Retina (tissue), 1 donor: ENCODE measurements at places on chromosomes 16 and 17.

DNA sequence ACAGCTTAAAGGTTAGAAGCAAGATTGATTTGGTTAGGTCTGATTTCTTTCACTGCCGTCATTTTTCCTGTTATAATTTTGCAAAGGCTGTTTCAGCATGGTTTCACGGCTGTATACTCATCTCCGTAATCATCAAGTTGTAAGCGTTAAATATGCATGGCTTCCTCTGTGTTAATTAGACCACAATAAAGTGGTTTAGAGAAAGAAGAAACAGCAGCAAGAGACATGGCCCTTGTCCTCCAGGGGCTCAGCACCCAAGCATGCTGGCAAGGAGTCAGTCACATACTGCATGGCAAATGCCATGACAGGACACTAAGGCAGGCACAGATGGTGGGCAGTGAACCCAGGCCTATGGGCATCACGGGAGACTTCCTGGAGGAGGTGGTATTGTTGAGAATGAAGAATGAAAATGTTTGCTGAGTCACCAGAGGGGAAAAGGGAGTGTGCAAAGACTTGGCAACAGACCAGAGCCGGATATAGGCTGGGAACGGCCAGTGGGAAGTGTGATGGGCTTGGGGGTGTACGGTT is 61.4 kb upstream of the PLCG2 start:
- no peak for DNase-seq

- no peak for DNase-seq
Measured at GRCh38 chr16:87499189-87499486, 6.3 kb upstream of the ZCCHC14 start.

DNA sequence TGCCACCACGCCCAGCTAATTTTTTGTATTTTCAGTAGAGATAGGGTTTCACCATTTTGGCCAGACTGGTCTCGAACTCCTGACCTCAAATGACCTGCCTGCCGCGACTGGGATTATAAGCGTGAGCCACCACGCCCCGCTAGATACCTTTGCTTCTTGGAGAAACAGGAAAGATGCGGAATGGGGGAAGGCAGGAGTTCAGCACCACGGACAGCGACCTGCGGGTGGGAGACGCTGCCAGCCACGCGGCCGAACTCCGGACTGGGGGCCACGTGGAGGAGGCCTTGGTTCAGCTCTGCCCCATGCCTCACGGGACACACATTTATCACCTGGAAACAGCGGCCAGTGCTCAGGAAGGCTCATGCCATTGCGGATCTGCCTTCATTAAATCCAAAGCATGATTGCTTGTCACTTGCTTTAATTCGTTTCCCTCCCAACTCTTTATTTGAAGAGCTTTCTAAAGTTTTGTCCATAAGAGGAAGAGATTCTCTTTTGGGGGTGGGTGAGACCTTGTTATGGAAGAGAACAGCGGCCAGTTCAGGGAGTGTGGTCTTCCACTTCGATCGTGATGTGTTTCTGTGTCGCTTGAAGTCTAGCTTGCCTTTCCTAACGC is 219.9 kb downstream of the ENGASE start:
- DNase-seq: peak; percentile 84

- DNase-seq: no peak
Measured at GRCh38 chr17:27544350-27545131, 86.4 kb upstream of the LGALS9 start.

- no peak for DNase-seq
Measured at GRCh38 chr17:80363518-80364090, 51.4 kb upstream of the ENDOV start.

GRCh38 chr17:44334315-44334714 is 9.7 kb upstream of the SLC25A39 start:
- DNase-seq: no peak

DNA sequence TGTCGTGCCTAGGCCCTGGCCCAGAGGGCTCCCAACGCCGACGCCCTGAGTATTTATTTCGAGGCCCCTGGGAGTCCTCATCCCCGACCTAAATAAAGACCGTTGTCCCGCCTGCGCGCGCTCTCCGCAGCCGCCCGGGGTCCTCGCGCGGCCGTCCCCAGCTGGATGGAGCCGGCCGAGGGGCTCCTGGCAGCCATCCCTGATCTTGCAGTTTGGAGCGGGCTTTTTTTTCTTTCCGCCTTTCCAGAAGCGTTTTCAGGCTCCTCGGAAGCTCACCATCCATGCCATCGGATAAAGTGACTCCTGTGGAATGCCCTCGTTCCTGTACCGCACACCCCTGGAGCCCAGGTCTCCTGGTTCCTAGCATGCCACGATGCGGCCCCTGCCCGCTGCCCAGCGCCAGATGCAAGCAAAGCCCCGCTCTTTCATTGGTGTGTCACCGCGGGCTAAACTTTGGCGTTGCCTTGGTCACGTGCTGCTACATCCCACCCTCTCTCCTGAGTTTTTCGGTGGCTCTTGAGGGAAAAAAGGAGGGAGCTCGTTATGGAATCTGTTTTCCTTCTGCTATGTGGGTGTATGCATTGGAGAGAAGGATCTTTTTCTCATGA is 716 bp downstream of the TMEM94 start:
- peak; percentile 89 for DNase-seq

GRCh38 chr17:37118366-37119137 is 169.8 kb downstream of the AATF start:
- DNase-seq: no peak

GRCh38 chr16:86044241-86044671 is 145.3 kb downstream of the IRF8 start:
- peak; percentile 51 for DNase-seq

- no peak for DNase-seq
Measured at GRCh38 chr17:79797492-79798298, 818 bp upstream of the CBX8 start.

- DNase-seq: no peak
Measured at GRCh38 chr17:67239597-67239996, 5.4 kb downstream of the HELZ start.

GRCh38 chr16:86975445-86975844 is 341.7 kb downstream of the C16orf95 start:
- peak; percentile 50 for DNase-seq

DNA sequence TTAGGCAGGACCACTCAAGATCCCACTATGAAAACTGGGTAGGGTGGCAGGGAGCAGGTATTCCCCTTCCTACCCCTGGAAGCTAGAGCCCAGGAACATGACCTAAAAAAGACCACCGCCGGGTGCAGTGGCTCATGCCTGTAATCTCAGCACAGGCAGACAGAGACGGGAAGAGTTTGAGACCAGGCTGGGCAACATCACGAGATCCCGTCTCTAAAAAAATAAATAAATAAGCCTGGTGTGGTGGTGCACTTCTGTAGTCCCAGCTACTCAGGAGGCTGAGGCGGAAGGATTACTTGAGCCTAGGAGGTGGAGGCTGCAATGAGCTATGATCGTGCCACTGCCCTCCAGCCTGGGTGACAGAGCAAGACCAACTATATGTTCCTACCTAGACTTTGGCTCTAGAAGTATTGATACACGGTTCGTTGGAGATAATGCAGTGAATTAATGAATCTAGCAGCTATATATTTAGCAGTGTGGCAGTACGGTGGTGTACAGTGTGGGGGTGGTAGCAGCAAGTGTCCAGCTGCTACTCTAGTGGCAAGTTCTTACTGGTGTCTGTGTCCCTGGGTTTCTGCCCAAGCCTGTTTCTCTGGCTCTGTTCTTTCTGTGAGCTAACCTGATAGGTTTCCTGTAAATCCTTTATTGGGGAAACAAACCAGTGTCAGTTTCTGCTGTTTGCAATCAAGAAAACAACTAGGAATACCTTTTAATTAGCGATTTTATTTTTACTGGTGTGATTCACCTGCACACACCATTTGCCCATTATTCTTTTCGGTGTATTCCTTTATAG is 3.3 kb upstream of the USP31 start:
- DNase-seq: no peak

DNA sequence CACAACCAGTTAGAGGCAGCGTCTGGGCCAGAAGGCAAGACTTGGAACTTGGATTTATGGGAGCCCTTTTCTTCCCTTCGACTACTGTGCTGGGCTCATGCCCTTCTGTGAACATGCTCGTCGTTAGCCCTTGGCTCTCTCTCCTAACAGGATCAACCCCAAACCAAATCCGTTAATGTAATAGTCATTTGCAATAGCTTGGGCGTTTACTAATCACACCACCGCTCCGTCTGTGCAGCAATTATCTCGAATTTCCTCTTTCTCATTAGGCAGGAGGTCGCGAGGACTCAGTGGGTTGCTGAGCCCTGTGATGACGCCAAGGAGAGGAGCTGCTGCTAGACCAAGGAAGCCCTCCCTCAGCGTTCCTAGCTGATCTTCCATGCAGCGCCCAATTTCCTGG is 114.7 kb downstream of the ENGASE start:
- no peak for DNase-seq

DNA sequence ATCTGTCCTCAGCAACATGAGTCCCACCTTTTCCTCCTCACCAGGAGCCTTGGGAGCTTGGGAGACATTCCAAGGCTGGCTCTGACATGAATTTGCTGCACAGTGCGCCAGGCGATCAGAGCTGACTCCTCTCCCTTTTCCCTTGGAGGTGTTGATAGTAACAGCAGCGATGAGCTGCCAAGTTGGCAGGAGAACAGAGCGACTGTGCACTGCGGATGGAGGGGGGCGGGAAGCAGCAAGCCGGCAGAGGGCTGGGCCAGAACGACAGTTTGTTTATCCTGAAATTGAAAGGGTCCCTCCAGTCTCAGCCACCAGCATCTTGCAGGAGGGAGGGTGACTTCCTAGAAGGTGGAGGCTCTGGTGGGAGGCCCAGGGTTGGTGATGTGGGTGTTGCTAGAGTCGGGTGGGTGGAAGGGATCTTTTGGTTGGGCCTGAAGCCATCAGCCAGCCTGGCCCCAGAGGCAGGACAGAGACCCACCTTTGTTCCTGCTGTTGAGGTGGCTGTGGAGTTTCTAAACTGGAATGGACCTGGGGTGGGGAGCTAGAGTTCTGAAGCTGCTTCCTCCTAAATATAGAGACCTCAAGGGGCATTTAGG is 22.5 kb upstream of the DYNLL2 start:
- no peak for DNase-seq

- peak; percentile 53 for DNase-seq
Measured at GRCh38 chr17:42843358-42843934, 934 bp upstream of the AOC2 start.

- no peak for DNase-seq
Measured at GRCh38 chr17:76106703-76107102, 3.1 kb upstream of the EXOC7 start.

DNA sequence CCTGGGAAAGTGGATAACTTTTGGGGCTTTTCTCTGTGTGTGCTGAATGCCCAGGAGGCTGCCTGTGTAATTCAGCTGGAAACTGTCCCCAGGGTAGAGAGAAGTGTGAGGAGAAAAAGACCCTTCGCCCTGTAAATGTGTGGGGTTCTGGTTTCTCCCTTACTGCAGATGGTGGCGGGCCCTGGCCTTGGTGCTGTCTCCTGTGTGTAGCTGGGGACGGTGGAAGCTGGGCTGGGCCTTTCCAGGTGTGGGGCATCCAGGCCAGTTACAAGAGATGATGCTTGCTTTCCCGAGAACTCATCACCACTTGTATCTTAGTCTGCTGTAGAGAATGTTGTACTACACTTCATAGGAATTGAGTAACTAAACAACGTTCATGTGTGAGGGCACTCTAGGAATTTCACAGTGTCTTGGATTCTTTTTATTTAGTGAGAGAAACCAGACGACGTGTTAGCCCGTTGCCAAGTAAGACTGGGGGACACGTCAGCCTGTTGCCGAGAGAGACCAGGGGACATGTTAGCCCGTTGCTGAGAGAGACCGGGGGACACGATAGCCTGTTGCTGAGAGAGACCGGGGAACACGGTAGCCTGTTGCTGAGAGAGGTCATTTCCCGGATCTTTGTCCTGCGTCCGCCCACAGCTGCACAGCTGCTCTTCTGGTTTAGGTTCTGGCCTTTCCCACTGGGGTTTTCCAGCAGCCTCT is 43.1 kb downstream of the TBCD start:
- DNase-seq: no peak

GRCh38 chr16:69171325-69172084 is 15.5 kb upstream of the SNTB2 start:
- no peak for DNase-seq

DNA sequence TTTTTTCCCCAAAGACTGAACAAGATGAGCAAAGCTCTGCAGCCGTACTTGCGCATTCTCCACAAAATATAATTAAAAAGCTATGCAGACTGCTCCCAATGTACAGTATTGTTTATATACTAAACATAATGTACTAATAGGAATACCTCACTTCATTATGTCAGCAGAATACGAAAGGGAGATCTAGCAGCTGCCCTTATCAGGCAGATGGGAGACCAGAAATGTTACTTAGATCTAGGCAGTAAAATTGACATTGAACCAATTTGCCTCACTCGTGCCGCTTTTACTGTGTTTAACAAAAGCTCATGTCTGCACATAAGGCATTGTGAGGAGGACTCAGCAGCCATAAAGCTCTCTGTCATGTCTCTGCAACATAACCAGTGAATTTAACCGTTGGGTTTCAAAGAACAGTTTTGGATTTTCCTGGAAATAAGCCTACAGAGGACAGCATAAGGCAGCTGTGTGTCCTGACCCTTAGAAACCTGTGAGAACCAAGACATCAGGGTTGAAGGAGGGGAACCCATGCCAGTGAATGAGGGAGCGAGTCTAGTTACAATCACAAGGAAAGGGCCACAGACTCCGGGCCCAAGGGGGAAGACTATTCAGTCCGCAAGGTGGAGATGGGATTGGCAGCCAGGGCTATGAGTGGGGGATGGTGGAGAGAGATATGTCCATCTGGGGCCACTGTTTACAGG is 71.4 kb downstream of the GNAO1 start:
- DNase-seq: no peak

DNA sequence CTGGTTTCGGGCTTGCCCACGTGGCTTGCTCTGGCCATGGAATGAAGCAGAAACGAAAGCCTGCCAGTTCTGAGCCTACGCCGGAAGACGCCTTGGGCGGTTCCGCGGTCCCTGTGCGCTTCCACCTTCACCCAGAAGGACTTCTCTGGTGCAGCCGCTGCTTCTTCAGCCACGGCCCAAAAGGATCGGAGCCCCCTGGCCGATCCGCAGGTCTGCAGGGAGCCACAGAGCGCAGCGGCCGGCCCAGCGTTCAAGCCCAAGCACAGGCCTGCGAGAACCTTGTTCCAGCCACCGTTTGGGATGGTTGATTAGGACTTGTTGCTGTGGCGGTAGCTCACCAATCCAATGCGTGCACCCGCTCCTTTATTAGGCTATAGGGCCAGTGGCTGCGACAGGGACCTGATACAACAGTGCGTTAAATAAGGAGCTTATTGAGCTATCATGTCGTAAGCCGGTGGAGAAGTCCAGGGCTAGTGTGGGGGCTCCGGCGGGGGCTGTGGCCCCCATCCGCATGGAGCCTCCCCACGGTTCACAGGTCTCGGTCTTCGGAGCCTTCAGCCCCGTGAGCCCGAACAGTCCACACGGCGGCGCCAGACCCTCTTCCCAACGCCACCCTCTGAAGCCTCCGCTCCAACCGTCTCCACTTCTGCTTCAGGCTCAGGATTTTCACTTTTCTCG is 10.2 kb upstream of the MPP2 start:
- peak; percentile 81 for DNase-seq

GRCh38 chr17:50225701-50226240 is 24.3 kb upstream of the COL1A1 start:
- no peak for DNase-seq

DNA sequence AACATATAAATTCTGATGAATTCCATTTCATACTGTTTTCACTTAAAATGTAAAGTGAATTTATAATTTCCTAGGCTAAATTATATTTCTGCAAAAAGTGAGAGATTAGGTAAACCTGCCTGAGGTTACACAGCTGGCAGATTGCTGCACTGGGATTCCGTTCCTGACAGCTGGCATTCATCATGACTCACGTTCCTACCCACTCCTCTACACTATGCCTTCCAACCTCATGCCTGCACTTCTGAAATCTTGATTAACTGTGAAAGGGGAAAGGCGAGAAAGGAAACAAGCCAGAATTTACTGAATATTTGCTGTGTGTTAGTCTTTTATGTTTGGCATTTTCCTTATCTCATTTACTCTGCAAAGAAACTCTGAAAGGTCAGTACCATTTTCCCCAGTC is 73.3 kb upstream of the MON1B start:
- DNase-seq: no peak
